Kidney capillary endothelial cell (primary cell): ENCODE measurements at places on chromosomes 16 and 17.
A peak's percentile ranks its signal among the peaks of the same experiment; 100 is the strongest.

DNA sequence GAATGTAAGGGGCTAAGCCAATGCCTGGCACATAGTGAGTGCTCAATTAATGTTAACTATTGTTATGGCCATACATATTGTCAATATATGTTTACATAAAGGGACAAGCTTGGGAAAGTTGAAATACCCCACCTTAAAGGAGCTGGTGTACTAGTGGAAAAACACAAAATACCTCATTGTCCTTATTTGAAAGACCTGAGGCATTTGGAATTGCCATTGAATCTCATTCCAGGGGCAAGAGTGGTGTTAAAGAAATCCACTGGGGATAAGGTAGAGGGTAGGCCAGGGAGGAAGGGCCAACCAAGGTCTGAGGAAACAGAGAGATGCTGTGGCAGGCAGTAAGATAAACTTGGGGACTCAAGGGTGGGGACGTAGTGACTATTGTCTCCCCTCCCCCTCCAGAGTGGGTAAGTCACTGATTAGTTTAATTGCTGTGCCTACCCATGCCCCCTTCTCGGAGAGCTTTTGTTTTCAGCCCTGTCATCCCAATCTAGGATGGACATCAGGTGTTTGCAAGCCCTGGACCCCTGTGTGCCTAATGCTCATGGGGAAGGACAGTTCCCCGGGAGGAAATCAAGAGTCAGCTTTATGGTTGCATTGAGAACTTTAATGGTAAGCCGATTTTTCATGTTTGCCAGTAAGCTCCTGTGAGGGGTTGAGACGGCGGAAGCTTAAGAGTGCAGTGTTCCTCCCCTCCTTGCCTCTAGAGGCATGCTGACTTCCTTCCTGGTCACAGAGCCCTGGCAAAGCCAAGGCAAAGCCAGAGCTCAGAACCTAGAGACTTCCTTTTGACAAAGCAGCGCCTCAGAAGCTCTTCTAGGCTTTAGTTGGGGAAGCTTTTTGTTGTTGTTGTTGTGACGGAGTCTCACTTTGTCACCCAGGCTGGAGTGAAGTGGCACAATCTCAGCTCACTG lies 2.5 kb upstream of the HEATR9 start:
- DNase-seq, result peak; percentile 74

GRCh38 chr16:89996178-89996489 lies 23.1 kb downstream of the DBNDD1 start:
- DNase-seq, result no peak

DNA sequence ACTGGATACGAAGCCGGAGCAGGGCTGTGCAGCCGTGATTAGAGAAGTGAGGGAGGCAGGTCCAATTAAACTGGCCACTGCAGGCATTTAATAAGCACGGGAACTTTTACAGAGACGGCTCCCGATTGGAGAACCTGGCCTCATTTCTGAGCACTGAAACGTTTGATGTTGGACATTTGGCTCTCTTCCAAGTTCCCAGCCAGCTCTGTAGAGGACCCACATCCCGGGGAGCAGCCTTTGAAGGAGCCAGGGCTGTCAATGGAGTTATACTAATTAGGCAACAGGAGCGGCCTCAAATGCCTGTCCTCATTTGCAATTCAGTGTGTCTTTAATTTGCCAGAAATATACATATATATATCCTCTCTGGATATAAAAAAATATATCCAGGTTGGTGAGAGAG lies 499.4 kb upstream of the C16orf82 start:
- no peak for DNase-seq

DNA sequence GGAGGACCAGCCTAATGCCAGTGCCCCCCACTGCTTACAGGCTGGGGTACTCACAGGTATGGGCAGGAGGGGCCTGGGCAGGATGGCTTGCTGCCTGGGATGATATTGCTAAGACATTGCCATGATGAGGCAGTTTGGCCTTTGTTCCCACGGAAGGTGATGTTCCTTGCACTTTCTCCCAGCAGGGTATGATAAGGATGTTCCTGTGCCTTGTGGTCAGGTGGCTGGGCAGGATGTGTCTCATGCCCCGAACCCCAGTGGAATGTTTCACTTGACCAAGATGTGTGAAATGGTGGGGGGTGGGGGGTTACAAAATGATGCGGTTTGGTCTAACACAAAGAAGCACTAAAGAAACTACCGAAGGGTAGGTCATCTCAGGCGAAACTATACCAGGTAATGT lies 337.8 kb upstream of the ZFHX3 start:
- DNase-seq, result no peak

DNA sequence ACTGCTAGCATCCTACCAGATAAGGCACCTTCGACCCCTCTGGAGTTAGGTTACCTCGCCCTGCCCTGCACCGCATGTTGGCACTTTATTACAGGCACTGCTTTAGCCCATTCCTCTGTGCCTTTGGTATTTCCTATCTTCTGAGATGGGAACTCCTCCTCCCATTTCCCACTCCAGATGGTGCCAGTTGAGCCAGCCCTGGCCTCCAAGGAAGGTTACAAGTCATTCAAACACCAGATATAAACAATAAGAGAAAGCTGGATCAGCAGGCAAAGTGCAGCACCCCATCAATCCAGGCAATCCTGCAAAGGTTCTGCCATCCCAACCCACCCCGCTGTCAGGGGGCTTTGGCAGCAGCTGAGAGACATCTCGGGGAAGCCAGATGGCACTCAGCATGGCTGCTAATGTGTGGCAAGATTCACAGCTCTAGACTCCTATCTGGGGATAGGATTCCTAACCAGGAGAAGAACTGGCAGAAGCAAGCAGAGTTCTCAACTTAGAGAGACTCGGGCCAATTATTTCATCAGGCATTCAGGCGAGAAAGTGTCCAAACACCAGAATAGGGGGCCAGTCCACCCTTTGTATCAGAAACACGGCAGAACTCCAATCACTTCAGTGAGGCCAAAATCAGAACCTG lies 113.0 kb downstream of the COPRS start:
- DNase-seq, result no peak

GRCh38 chr17:47928415-47928814 lies 13.0 kb upstream of the PNPO start:
- DNase-seq, result no peak

DNA sequence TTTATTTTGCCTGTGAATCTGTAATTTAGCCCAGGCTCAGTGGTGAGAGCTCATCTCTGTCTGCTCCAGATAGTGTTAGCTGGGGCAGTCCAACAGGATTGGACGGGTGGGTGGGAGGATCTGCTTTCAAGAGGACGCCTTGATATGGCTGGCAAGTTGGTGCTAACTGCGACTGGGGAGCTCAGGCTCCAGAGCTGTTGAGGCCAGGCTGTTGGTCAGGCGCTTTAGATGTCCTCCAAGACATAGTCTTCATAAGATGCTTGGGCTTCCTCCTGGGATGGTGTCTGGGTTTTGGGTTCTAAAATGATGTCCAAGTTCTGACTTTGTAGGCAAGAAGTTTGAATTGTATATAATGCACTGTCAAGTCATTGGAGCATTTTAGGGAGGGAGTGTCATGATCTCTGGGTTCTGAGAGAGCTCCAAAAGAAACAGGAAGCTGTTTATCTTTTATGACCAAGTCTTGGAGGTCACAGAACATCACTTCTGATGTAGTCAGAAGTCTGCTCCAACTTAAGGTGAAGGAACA lies 12.8 kb upstream of the PCTP start:
- no peak for DNase-seq

DNA sequence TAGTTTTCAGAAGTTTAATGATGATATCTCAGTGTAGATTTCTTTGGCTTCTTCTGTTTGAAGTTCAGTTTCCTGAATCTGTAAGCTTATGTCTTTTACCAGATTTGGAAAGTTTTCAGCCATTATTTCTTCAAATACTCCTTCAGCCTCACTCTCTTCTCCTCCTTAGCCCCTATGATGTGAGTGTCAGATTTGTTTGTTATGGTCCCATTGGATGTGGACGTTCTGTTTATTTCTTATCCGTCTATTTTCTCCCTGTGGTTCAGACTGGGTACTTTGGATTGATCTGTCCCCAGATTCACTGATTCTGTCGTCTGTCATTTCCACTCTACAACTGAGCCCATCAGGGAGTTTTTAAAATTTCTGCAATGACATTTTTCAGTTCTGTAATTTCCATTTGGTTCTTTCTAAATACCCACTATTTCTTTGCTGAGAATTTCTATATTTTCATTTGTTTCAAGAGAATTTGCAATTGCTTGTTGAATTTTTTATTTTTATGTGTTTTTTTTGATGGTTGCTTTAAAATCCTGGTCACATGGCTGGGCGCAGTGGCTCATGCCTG lies 110.9 kb downstream of the SEC14L1 start:
- no peak for DNase-seq

DNA sequence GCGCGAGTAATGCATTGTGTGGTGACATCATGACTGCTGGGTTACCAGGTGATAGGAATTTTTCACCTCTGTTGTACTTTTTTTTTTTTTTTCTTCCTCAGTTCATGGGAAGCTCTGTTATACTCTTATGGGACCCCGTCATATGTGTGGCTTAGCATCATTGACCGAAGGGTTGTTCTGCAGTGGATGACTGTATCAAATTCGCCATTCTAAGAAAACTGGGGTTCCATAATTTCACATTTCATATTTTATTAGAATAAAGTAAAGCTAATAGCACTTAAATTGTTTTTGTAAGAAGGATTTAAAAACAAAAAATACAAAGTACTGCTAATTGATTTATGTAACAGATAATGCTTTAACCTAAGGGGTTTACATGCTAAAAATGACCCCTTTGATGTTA lies 32.0 kb upstream of the MRC2 start:
- DNase-seq, result no peak

DNA sequence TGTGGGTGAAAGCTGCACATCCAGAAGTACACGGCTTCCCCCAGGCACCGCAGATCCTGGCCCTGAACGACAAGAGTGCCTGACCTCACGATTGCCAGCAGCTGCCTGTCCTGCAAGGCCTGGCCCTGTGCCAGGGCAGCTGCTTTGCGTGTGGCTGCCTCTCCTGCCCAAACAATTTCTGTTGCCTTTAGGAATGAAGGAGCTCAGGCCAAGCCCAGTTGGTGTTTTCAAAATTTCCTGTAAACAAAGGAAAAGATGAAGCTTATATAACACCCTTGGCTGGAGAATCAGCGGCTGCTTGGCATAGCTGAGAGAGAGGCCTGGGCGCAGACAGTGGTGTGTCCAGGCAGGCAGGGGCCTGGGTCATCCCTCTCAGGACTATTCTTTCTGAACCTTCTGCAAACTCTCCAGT lies 11.7 kb upstream of the SLC47A2 start:
- peak; percentile 26 for DNase-seq

DNA sequence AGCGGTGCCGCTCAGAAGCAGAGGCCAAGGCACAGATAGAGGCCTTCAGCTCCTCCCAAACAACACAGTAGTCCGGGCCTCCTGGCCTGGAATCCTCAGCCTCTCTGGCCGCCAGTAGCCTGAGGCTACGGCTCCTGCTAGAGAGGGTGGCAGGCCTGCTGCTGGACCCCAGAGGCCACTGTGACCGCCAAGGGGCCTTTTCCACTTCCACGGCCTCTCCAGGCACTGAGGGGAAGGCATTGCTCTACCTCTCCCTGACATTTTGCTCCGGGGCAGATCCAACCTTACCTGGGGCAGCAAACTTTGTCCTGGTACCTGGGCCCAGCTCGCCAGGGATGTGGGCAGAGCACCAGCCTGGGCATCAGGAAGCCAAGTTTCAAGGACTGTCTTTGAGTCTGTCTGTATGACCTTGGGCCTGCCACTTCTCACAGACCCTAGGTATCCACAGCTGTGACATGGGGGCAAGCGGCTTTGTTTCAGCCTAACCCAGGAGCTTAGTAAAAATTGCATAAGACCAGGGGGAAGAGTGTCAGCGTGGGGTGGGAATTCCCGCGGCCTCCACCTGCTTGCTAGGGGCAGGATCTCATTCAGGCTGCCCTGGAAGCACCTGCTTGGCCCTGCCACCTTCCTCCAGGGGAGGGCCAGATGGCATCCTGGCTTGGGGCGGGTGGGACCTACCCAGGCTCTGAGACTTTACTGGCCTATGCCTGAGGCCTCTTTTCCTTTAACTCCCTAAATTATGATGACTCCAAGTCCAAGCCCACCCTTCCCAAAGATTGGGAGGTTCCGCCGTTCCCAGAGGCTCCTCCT lies 33.2 kb downstream of the ADGRG5 start:
- DNase-seq, result no peak

GRCh38 chr17:19359151-19359550 lies 3.4 kb downstream of the B9D1 start:
- no peak for DNase-seq

- peak; percentile 17 for DNase-seq
These were observed 29.0 kb downstream of the RBBP6 start for GRCh38 chr16:24568392-24568791.

DNA sequence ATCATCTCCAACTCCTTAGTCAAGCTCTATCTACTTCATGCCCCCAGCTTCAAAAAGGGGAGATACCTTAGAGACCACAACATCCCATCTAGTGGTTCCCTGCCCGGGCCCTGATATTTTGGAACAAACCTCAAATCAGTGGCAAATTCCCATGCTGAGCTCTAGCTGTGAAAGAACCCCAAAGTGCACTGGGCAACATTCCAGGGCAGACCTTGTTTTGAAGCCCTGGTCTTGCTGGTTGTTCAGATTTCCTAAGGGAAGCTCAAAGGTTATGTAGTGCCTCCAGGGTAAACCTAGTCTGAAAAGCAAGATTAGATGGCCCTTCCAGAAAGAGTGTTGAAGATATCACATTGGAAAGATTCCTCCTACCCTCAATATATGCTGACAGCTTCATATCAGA lies 16.3 kb downstream of the FAM117A start:
- no peak for DNase-seq

- DNase-seq, result no peak
These were observed 48.1 kb downstream of the XPO6 start for GRCh38 chr16:28163699-28164098.

DNA sequence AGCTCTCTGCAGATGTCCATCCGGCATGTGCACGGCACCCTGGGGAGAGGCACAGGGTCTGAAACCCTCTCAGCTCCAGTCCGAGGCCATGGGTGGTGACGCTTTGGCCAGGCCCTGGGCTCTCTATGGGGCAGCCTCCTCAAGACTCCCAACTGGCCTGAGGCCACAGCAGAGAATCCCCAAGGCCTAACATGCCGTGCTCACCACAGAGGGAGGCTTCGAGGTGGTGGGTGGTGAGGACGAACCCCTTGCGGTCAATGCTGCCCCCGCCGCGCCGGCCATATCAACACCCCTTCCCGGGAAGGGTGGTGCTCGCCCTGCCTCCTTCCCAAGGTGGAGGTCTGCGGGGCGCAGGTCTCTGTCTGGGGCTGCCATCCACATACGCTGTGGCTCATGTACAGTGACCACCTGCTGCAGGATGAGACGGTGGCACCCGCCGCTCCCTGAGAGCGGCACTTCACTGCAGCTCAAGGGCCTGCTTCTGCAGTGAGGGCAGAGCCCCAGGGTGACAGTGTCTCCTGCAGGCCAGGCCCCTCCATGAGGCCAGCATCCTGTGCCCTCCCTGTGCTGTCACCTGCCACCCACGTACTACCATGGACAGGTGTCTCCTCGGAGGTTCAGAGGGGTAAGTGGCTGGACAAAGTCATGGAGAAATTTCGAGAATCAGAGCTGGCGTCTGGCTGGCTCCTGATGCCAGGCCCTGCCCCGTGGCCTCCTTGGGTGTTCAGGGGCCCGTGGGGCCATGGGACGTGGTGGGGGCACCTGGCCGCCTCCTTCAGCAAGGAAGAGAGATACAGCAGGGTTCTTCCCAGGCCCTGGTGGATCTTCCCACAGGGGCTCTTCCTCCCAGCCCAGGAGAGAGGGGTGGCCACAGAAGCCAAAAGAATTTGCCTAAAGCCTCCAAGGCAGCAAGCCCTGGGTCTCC lies 54.6 kb upstream of the ACSF3 start:
- DNase-seq, result no peak

GRCh38 chr17:77914385-77915254 lies 43.9 kb upstream of the TNRC6C start:
- no peak for DNase-seq
